ENCODE measurements at places on chromosomes 12 and 14.

DNA sequence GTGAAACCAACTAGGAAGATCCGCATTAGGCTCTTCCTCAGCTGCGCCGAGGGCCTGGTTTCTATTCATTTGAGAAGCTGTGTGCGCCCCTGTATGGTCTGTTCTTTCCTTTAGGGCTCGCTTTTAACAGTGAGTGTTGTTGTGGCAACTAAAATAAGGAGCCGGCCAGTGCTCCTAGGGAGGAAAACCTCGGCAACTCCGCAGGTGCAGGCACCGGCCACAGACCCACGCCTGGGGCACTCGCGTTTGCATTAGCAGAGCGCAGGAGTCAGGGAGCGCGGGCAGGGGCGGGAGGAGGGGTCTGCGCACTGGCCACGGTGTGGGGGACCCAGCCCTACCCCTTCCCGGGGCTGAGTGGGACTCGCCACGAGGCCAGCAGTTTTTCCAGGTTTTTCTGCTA is 50.5 kb downstream of the STX2 start:
- DNase-seq: no peak

DNA sequence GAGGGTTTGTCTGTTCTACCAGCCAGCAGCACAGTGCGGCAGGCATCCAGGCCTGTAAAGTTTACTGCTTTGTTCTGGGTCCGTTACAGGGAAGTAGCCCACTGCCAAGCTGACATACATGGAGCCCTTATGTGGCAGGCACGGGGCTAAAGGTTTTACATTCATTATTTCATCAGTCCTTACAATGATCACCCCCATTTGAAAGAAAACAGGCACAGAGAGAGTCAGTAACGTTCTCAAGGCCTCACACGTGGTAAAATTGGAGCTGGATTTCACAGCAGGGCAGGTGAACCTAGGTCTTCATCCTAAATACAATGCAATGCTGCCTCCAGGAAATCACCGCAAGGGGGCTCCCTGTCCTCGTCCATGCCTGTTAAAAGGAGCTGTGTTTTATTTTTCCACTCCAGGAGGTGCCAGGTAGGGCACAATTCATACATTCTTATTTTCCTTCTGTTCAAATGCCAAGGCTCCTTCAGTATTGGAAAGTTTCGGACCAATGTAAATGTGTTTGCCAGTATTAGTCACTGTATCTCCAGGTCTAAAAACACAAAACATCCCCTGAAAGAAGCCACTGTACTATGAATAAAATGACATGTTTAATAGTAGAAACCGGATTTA is 172.2 kb upstream of the GZMB start:
- no peak for DNase-seq

DNA sequence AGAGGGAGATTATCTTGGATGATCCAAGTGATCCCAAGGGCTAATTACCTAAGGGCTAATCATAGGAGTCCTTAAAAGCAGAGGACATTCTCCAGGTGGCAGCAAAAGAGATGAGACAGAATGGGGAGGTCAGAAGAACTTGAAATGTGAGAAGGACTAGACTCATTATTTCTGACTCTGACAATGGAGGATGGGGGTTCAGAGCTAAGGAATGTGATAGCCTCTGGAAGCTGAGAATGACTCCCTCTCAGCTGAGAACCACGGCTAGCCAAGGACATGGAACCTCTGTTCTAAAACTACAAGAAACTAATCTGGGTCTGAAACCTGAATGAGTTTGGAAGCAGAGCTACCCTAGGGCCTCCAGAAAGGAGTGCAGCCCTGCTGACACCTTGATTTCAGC is 35.6 kb upstream of the ANKS1B start:
- no peak for DNase-seq

DNA sequence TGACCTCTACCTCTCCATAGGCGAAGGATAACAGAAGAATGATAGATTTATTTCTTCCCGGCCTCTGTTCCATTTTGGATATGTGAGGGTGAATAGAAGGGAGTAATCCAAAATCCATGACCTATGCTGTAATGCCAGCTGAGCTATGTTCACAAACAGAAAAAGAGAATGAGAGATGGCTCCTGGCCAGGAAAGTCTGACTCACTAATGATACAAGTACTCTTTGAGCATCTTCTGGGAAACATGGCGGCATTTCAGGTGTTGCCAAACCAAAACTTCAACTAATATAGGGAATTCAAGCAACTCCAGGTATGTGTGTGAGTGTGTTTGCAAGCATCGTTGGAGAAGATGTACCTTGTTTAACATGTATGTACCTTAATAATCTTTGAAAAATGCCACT is 55.1 kb downstream of the MED13L start:
- no peak for DNase-seq

- no peak for DNase-seq
Observed at GRCh38 chr12:65968889-65969509, 144.7 kb downstream of the HMGA2 start.

DNA sequence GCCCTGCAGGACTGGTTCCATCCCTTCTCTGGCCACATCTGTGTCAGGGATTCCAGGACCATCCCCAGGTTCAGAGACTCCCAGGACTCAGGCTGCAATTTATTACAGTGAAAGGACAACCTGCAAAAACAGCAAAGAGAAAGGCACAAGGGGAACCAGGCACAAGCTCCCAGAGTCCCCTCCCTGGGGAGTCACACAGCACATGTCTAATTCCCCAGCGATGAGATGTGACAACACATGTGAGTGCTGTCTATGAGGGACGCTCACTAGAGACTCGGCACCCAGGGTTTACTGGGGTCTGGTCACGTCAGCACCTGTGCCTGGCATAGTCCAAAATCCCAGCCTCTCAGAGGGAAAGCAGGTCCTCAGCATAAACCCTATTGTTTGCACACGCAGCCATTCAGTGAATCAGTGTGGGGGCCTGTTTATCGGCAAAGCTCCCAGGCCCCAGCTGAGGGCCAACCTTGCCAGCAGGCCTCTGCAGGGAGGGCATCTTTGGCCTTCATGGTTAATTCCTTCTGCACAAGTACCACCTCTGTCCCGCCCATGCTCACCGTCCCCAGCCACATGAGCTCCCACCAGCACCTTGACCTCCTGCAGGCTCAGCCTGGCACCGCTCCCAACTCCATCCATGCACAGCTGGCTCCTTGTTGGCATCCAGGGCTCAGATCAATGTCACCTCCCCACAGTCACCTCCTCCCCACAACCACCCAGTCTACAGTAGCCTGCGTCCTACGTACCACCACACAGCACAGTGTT is 198.9 kb upstream of the SFSWAP start:
- no peak for DNase-seq

DNA sequence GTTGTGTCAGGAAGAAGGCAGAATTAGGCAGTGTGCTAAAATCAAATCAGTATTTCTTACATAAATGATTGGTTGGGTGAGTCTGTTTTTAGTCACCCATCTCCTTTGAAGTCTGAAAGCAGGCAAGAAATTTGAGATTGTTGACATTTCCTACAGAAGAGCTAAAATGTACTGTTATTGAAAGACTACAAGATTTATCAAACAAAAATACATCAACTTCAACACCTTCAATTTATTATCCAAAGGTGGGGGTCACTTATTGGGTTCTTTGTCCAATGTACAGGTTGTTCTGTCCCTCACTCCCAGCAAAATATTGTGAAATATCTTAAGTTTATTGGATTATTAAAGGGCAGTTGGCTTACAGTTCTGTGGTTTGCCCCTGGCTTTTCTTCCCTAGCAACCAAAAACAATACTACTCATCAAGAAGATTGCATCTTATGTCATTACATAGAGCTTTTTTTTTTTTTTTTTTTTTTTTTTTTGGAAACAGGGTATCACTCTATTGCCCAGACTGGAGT is 20.6 kb upstream of the PKP2 start:
- DNase-seq: no peak

GRCh38 chr12:92036061-92036620 is 109.5 kb downstream of the BTG1 start:
- DNase-seq: no peak

GRCh38 chr12:67356380-67356774 is 87.2 kb downstream of the CAND1 start:
- DNase-seq: no peak

DNA sequence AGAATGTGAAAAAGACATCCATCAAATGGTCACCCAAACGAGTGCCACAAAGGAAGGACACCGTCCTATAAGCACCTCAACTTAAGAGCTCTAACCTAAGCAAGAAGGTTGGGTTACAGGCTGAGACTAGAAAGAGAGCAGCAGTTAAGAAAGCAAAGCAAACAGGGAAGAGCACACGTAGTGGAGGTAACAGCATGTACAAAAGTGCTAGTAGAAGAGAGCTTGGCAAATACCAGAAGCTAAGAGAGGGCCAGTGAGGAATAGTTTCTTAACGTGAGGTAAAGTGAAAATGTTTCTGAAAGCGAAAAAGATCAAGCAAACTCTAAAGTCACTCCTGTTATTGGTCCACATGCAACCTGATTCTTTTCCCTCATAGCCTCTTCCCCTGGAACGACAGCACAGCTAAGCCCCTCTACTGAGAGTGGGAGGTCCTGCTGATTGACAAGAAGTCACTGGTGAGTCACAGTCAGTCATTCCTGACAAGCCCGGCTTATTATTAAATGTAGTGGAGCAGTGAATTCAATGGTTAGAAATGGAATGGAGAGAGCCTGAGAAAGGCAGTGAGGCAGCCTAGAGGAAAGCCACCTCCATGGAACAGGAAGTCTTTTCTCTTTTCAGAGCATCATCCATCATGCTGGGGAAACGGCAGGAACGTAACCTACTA is 204.4 kb downstream of the SLC25A21 start:
- DNase-seq: no peak

DNA sequence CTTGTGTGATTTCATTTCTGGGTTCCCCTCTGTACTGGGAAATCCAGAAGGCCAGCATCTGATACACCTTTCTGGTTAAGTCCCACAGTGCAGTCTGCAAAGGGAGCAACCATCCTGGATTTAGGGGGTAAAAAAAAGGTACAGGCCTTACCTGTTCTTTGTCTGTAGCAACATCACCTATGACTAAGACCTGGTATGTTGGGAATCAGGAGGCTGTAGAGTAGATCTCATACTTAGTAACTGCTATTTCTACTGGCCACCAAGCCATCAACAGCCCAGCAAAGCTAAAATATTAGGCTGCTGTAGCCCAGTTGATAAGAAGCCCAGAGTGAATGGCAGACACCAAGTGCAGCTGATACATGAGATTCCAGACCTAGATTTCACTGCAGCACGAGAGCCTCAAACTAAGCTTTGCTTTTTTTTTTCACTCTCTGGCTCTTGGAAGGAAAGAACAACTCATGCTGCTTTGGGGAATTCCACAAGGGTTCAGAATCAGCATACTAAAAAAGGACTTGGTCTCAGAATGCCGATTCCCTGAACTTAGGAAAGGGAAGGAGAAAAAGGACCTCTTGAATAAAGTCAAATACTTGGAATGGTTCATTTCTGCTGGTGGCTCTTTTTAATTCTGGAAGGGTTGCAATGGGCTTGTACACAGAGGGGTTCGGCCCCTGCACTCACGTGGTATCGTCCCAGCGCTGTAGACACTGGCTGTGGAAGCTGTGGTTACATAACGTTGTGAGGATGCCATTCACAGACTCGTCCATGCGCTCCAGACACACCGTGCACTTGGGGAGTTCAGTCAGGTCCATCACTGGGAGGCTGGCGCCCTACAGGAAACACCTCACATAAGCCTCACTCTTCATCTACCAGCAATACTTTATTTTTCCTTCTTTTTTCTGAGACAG is 20.5 kb downstream of the BRAP start:
- no peak for DNase-seq

DNA sequence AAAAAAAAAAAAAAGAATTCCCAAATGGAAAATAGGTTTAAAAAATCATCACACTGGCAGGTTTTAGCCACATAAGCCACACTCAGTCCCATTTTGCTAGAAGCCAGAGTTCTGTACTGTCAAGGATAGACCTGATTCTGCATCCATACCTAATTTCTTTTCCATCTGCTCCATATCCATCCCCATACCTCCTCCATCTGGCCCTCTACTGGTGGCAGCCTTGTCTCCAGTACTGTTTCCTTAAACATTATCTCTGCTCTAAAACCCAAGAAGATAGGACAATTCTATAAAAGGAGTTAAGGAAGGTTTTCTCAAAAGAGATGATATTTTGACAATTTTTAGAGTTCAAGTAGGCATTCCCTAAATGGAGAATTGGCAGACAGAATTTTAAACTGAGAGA is 26.0 kb upstream of the RXYLT1 start:
- DNase-seq: no peak

DNA sequence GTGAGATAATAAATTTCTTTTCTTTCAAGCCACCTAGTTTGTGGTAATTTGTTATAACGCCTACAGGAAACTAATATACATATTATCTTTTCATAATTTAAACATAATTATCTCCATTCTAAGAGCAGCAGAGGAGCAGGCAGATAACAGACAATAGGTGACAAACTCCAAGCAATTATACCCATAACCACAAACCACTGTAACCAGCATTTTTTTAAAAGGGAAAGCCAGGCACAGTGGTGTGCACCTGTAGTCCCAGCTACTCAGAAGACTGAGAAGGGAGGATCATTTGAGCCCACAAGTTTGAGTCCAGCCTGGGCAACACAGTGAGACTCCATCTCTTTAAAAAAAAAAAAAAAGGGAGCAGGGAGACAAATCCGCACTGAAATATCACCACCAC is 54.9 kb downstream of the ATF7 start:
- DNase-seq: no peak

GRCh38 chr12:12836571-12836970 is 23.4 kb downstream of the DDX47 start:
- DNase-seq: no peak

- no peak for DNase-seq
Observed at GRCh38 chr12:27604431-27604830, 80.4 kb downstream of the PPFIBP1 start.

DNA sequence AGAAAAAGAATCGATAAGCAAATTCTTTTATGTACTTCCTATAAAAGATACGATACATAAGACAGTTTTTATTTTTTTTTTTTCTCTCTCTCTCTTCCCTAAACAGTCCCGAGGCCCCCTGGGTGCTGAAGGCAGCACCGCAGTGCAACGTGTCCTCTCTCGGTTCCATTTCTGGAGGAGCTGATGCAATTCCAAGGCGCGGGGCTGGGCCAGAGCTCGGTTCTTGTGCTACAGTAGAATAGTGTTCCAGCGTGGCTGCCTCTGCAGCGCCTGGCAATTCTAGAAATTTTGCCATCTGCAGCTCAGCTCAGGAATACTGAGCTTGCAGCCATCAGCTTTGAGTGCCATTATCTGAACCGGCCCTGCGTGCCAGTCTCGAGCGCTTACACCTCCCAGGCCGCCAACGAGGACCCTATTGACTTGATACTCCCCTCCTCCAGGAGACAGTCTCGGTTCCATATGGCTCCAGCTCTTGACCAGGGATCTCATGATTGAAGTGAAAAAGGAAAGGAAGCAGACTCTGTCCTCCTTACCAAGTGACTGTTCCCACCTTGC is 630 bp downstream of the ALDH1L2 start:
- no peak for DNase-seq

GRCh38 chr12:124913474-124914391 is 717 bp downstream of the UBC start:
- no peak for DNase-seq

All from urinary bladder (tissue), 4 donors.